H4 (cell line): ENCODE measurements at places on chromosomes 4 and X. TPM values are rescaled to one million over a fixed set of nuclear protein-coding genes. Genes with fewer than 3 reads are reported as not detected.

PLS3 gene
- 126 and 161 TPM in 2 replicates for total RNA-seq

RPS6KA6 gene
- total RNA-seq = 3.1 and 5.8 TPM in 2 replicates

DNA sequence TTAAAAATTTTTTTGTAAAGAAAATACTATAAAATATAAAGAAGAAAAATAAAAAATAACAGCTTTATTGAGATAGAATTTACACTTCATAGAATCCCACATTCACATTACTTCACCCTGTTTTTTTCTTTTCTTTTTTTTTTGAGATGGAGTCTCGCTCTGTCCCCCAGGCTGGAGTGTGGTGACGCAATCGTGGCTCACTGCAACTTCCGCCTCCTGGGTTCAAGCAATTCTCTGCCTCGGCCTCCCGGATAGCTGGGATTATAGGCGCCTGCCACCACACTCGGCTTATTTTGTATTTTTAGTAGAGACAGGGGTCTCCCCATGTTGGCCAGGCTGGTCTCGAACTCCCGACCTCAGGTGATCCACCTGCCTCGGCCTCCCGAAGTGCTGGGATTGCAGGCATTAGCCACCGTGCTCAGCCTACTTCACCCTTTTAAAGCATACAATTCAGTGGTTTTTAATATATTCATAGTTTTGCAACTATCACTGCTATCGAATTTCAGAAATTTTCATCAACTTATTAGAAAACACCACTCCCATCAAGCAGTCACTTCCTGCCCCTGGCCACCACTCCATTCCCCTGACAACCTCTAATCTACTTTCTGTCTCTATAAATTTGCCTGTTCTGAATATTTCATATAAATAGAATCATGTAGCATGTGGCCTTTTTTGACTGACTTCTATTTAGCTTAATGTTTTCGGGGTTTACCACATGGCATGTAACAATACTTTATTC, 48.7 kb downstream of the TMEM131L start:
- no peak for DNase-seq

GRCh38 chr4:16289897-16290554, 63.8 kb upstream of the TAPT1 start:
- DNase-seq = peak; percentile 34

ZCCHC18 gene
- 1.5 and 2.1 TPM in 2 replicates for total RNA-seq
